ENCODE measurements at places on chromosomes 5 and 9.

DNA sequence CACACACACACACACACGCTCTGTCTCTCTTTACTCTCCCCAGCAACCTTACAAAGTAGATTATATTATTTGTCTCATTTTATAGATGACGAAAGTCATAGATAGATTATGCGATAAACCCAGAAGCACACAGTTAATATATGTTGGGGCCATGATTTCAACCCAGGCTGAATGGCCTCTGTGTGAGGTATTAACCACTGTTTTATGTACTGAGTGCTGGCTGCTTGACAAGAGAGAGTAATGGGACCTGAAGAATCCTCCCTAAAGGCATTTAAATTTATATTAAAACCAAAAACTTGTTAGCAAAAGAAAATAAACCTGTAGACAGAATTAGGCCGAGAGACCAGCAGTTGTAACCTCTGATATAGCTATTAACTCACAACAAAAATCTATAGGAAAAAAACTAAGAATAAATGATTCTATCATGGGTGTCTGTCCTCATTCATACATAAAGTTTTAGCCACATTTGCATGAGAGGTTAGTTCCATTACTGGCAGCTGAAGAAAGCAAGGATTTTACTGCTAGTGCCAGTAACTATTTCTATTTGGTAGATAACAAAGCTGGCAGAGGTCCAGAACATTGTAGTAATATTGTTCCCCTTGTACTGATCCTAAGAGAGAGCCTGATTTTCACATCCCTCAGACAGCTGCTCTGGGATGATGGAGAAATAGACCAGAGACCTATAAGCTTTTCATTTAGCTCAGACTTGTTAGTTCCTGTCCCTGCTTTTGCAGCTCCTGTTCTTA lies 250.9 kb downstream of the ADGRV1 start:
- H3K36me3 ChIP-seq: no peaks in the 10 kb centered on the region
- H3K27me3 ChIP-seq: no peaks in the 10 kb centered on the region
- H3K4me3 ChIP-seq: no peak overlapping the region
- DNase-seq: no peak
- no peak overlapping the region for H3K27ac ChIP-seq

DNA sequence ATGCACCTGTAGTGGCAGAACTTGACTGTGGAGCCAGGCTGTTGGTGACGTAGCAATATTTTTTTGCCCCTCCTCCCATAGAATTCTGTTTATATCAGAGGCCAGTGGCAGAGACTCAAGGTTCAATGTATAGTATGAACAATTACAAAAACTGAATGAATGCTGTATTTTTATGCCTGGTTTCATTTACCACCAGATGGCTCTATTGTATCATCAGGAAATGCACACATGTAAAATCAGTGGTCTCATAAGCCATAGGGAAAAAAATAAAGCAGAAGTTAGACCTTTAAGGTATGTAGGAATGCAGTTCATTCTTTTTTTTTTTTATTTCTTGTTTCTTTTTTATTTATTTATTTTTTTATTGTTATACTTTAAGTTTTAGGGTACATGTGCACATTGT lies 43.6 kb downstream of the CCDC192 start:
- H3K27me3 ChIP-seq: no peaks in the 10 kb centered on the region
- H3K4me3 ChIP-seq: no peak overlapping the region
- no peak overlapping the region for H3K27ac ChIP-seq
- no peaks in the 10 kb centered on the region for H3K4me1 ChIP-seq

DNA sequence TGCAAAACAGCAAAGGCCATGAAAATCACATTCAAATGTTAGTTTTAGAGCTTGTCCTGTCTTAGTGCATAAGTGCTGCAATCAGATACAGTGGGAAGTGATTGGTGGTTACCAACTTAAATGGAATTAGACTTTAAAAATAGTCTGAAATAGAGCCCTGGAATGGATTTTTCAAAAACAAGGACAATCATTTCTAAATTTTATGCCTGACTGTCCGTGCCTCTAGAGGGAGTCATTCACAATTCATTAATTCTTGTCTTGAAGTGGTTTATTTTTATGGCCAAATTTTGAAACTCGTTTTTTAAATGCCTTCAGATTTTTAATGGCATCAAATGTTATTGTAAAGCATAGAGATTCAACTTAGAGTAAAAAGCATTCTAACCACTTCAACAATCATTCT lies 561.8 kb upstream of the DAB2 start:
- H3K4me1 ChIP-seq: no peaks in the 10 kb centered on the region
- no peaks in the 10 kb centered on the region for H3K36me3 ChIP-seq
- H3K27me3 ChIP-seq: no peaks in the 10 kb centered on the region
- no peak for DNase-seq
- H3K4me3 ChIP-seq: no peak overlapping the region
- no peak overlapping the region for H3K27ac ChIP-seq

DNA sequence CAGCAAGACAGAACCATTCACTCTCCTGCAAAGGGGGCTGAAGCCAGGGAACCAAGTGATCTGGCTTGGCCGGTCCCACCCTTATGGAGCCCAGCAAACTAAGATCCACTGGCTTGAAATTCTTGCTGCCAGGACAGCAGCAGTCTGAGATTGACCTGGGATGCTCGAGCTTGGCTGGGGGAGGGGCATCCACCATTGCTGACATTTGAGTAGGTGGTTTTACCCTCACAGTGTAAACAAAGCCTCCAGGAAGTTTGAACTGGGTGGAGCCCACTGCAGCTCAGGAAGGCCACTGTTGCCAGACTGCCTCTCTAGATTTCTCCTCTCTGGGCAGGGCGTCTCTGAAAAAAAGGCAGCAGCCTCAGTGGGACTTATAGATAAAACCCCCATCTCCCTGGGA lies 60.5 kb downstream of the TNFSF8 start:
- H3K36me3 ChIP-seq: no peaks in the 10 kb centered on the region
- H3K27me3 ChIP-seq: no peaks in the 10 kb centered on the region
- peak; percentile 44 for DNase-seq
- H3K27ac ChIP-seq: peak overlapping the region; percentile 15
- no peaks in the 10 kb centered on the region for H3K4me1 ChIP-seq

DNA sequence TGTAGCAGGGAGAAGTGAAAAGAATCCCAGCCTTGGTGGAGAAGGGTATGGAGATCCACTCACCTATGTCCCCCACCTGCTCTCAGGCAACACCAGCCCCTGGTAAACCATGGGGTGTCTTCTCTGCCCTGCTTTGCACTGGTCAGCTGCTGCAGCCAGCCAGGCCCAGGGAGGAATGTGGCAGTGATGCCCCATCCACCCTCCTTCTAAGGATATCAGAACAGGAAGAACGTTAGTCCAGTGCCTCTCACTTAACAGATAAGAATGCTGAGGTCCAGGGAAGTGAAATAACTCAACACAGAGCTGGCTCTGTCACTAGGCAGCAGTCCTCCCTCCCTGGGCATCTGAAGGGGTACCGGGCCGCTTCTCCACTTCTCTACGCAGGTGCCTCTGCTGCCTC lies 9.7 kb upstream of the PPIC start:
- H3K27me3 ChIP-seq: no peaks in the 10 kb centered on the region
- no peaks in the 10 kb centered on the region for H3K36me3 ChIP-seq
- H3K27ac ChIP-seq: no peak overlapping the region
- no peak for DNase-seq

DNA sequence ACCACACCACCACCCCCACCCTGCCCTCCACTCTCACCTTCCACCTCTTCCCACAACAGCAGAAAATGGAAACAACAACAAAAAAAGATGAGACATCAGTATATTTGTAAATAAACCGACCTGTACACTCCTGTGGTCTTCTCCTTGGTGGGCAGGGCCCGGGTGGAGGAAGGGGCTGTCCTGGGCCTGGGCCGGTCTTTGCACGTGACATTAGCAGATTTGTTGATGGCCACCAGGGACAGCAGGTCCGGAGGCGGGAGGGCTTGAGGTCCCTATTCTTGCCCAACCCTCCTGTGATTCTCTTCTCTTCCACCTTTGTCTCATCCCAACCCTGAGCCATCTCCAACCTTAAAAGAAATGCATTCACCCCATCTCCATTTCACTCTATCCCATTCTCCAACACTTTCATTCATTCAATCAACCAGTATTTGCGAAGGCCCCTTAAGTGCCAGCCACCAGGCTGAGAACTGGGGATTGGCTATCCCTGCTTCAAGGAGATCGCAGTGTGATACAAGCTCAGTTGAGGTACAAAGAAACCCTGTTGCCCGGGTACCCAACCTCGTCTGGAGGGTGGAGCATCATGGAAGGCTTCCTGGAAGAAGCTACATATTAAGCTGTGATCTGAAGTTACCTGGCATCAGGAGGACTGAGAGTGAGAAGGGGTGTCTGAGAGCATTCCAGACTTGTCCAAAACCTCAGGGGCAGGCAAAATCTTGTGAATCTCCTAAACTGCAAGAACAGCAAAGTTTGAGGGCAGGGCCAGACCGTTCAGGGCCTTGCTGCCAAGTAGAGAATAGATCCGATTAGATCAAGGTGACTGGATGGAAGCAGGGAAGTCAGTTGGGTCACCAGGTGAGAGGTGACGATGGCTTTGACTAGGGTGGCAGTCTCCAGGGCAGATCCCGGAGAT lies 87.4 kb downstream of the LMX1B start:
- H3K27ac ChIP-seq: no peak overlapping the region
- no peaks in the 10 kb centered on the region for H3K27me3 ChIP-seq
- DNase-seq: no peak
- H3K4me3 ChIP-seq: no peak overlapping the region

GRCh38 chr5:14109771-14110170 lies 33.4 kb upstream of the TRIO start:
- no peaks in the 10 kb centered on the region for H3K4me1 ChIP-seq
- H3K27ac ChIP-seq: no peak overlapping the region
- no peak overlapping the region for H3K4me3 ChIP-seq
- no peak for DNase-seq
- H3K27me3 ChIP-seq: no peaks in the 10 kb centered on the region

Measured in Peyer's patch (tissue), 4 donors.